ENCODE measurements at places on chromosomes 3 and 15. TPM values are rescaled to one million over a fixed set of nuclear protein-coding genes. Genes with fewer than 3 reads are reported as not detected.

- DNase-seq, result no peak
These were observed 220.5 kb upstream of the ADAMTS9 start for GRCh38 chr3:64908251-64908685.

- DNase-seq, result no peak
These were observed 40.5 kb downstream of the DPPA2 start for GRCh38 chr3:109275702-109276293.

- no peak for DNase-seq
These were observed 38.0 kb upstream of the COPB2 start for GRCh38 chr3:139427283-139428060.

- no peak for DNase-seq
These were observed 684.3 kb upstream of the SGO1 start for GRCh38 chr3:20870106-20870899.

DNA sequence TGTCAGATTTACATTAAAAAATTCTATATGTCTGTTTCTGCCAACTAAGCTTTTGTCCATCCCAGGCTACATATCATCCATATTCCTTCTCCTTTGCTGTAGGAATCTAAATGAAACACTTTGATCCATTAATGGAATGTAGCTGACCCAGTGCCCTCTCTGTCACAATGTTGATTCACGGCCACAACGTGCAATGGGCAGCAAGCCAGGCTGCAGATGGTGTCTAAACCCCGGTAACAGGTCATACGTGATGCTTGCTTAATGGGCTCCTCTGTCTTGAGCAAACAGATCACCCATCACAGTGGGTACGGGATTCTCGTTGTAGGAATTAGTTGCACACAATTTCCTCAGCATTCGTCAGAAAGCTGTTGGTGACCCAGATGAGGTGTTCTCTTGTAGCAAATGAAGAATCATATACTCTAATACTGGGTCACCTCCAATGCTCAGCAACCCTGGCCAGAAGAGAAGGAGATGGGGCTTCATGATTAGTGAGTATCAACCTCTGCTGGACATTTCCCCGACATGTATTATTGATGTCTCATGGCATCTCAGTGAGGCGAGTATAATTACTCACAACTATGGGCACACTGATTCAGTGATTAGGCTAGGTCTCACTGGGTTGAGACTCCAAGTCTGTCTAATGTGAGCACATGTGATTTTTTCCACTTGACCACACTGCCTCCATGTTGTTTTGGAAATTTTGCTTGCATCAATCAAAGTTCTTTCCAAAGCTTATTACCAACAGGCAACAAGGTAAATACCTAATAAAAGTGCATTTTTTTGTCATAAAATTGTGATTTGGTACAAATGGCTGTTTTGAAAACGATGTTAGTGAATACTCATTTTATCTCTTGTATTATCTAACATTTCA lies 12.9 kb upstream of the DCBLD2 start:
- DNase-seq, result peak; percentile 27

GRCh38 chr15:22930782-22931484 lies 49.2 kb downstream of the CYFIP1 start:
- peak; percentile 80 for DNase-seq

The LRRC31 gene
- not detected for total RNA-seq

The MCTP2 gene
- total RNA-seq, result 2.1 TPM

The ANKUB1 gene
- total RNA-seq, result not detected
